Keratinocyte (primary cell): ENCODE measurements at places on chromosomes 2 and 18. TPM values are rescaled to one million over a fixed set of nuclear protein-coding genes. Genes with fewer than 3 reads are reported as not detected.

GRCh38 chr2:55761526-55761925 lies 67.9 kb upstream of the PNPT1 start:
- peak; percentile 42 for DNase-seq

GRCh38 chr18:25819746-25820363 lies 270.6 kb downstream of the SS18 start:
- DNase-seq = no peak

- DNase-seq = no peak
These were observed 777.6 kb upstream of the SOX11 start for GRCh38 chr2:4914551-4914950.

DNA sequence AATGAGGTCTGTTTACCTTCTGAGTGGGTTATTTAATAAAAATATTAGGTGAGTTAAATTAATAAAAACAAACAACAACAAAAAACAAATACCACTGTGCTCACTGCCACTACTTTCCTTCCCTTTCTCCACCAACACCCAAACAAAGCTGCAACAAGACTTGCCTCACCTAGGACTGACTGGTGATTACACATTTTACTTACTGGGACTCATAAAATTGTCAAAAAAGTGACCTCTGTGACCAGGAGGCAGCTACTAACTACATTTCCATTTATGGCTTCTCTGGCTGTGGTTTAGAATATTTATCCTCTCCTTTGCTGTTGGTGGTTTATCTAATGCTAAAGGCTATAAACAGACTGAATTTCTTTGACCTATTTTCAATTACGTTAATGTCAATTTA lies 39.8 kb downstream of the EFEMP1 start:
- DNase-seq = no peak

- DNase-seq = no peak
These were observed 132.0 kb downstream of the SNTG2 start for GRCh38 chr2:1082456-1083205.

IL1B gene
- 221 to 291 TPM (median 232 TPM) in 3 replicates for polyA plus RNA-seq

DNA sequence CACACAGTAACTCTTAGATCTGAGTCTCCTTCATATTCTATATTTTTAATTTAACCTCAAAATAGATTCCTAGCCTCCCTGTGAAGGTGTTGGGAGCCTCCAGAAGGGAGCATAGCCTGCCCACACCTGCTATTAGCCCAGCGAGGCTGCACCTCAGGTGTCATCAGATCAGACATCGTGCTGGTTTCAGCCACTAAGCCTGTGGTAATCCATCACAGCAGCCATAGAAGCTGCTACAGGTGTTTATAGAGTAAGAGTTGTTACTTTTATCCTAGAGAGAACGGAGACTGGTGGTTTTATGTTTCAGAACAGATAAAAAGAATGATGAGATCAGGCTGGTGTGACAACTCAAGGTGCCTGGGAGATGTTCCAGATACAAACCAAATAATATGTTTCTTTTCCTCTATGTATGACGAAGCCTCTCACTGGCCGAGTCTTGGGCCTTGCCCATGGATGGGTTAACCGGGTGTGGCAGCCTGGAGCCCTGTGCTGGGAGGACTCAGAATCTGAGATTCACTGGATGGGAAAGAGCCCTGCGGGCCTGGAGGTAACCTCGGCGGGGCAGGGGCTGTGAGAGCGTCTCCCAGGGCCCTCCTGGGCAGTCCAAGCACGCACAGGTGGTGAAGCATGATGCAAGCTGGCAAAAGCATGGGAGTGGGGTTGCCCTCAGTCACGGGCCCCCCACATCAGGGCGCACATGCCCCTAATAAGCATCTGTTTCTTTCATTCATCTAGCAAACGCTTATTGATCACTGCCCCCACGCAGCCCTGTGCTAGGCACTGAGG lies 73.7 kb downstream of the MRPS9 start:
- DNase-seq = no peak

HK2 gene
- polyA plus RNA-seq = 20.3 to 27.1 TPM (median 23.2 TPM) in 3 replicates

DNA sequence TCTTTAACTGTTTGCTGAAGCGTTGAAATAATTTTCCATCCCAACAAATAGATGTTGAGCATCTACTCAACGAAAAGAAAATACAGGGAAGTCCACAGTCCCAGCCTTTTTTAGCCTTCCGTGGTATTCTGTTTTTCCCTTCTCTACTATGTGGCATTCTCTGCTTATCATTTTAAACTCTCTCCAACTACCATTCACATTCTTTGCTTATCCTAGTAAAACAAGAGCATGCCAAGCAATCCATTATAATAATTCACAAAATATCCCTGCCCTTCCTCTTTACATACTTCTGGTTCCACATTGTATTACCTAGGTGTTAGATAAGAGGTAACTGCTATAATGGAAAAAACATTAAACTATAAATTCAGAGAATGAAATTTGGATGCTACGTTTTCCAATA lies 1.6 kb upstream of the SESTD1 start:
- no peak for DNase-seq

DNA sequence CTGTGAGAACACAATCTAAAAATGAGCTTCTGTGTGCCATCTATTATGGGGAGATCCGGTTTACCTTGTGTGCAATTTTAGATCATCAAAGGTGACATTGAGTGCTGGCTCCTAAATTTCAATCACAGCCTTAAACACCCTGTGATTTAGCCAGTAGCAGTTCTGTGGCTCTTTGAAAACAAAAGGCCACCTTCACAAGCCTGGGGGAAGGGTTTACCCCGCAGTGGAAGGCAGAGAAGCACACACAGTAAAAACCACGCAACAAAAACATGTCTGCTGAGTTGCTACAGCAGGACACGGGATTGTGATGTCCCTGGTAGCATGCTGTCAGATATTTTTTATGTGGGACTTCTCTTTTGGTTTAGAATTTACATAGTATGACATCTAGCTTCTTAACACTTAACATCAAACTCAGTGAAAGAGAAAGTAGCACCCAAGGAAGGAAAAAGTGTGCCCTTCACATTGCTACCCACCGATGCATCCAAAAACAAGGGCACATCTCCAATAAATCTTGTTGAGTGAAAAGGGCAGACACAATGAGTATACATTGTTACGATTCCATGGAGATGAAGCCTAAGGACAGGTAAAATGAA lies 56.1 kb upstream of the RNF152 start:
- no peak for DNase-seq
